ENCODE measurements at places on chromosomes 5 and 9. TPM values are rescaled to one million over a fixed set of nuclear protein-coding genes. Genes with fewer than 3 reads are reported as not detected.

DNA sequence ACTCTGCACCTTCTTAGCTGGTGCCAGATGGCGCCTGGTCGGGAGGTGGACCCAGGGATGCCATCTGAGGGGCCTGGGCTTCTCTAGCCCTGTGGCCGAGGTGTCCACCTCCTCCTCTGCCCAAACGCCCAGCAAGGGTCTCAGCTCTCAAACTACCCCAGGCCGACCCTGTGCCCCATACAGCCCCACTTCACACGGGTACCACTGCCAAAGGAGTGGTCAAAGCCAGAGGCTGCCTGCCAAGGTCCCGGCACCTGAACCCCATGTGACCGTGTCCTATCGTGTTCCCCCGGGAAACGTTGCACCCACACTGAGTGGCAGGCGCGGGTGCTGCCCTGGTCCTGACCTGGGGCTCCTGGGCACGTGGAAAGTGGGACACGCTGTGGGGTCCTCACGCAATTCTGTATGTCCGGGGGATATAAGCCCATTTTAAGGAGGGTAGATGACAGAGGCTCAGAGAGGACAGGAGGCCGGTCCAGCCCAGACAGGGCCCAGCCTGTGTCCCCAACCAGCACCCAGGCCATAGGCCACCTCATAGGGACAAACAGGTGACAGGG, 1.9 kb downstream of the ENTPD8 start:
- DNase-seq, result no peak
- H3K4me3 ChIP-seq, result no peak overlapping the region
- H3K36me3 ChIP-seq, result no peaks in the 10 kb centered on the region
- H3K4me1 ChIP-seq, result peaks cover 3% of the 10 kb centered on the region
- H3K27me3 ChIP-seq, result peaks cover 3% of the 10 kb centered on the region

DNA sequence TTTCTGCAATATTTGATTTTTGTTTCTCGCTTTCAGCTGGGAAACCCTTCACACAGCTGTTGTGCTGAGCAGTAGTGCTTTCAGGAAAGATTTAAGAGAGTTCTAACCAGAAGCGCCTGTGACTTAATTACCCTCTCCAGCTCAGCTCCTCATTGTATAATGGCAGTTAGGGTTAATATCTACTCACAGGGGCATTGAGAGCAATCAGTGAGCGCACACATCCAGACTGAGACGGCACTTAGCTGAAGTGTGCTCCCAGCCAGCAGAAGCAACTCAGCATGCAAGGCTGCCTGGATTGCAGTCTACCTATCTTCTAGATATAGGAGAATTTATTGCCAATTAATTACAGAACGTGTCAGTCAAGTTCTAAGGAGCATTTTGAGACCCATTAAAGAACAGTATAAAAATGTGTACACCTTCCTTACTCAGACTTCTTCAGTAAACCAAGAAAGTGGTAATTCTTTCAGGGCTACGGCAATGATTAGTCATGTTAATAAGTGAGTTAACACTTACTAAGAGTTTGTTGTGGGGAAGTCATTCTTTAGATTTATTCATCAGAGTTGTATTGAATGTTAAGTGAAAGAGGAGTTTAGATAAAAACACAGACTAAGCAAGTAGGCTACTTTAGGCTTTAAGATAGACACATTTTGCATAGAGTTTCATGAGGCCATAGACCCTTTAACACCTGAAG, 111.7 kb upstream of the PCAT7 start:
- H3K27me3 ChIP-seq, result no peaks in the 10 kb centered on the region
- peaks cover 2% of the 10 kb centered on the region for H3K4me1 ChIP-seq
- H3K36me3 ChIP-seq, result peaks cover 5% of the 10 kb centered on the region

ORM2 gene
- total RNA-seq, result not detected

DRD1 gene
- 0.18 TPM for total RNA-seq

DNA sequence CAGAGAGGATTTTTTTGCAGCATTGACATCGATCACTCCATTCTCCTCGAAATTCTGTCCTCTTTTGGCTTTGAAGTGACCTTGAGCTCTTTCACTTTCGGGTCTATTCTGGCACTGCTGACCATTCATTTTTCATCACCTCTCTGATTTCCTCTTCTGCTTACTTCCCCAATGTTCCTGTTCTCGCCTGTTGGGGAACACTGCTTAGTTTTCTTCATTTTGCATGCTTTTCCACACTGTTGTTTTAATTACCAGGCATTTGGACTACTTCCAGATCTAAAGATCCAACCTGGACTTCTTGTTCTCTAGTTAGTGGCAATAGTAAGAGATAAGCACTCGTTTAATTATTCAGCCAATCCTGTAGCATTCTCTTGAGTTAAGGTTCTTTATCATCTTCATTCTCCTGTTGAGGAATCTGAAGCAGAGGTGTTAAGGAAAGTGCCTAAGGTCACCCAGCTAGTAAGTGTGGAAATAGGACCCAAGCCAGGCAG, 53.4 kb downstream of the MAN2A1 start:
- H3K36me3 ChIP-seq, result no peaks in the 10 kb centered on the region
- no peaks in the 10 kb centered on the region for H3K27me3 ChIP-seq
- peaks cover 22% of the 10 kb centered on the region for H3K4me1 ChIP-seq

GRCh38 chr5:2700876-2701275, 50.6 kb downstream of the IRX2 start:
- no peak overlapping the region for H3K27ac ChIP-seq
- no peaks in the 10 kb centered on the region for H3K36me3 ChIP-seq
- H3K4me1 ChIP-seq, result no peaks in the 10 kb centered on the region
- H3K27me3 ChIP-seq, result no peaks in the 10 kb centered on the region
- DNase-seq, result no peak

DNA sequence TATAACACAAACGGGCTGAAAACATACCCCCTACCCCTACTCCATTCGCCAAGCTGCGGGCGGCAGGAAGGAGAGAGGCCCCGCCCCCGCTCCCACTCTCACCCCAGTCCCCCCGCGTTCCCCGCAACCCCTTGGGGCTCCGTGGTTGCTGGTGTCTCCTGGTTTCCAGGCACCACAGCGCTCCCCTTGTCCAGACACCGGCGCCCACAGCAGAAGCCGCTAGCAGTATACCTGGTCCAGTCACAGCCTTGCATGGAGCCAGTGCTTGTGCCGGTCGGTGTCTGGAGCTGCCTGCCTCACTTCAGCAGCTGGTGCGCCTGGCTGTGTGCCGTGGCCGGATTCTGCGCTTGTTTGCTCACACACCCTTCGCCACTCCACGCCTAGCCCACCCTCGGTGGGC, 240.5 kb upstream of the DAB2 start:
- H3K36me3 ChIP-seq, result no peaks in the 10 kb centered on the region
- no peak overlapping the region for H3K27ac ChIP-seq
- no peak overlapping the region for H3K4me3 ChIP-seq

DNA sequence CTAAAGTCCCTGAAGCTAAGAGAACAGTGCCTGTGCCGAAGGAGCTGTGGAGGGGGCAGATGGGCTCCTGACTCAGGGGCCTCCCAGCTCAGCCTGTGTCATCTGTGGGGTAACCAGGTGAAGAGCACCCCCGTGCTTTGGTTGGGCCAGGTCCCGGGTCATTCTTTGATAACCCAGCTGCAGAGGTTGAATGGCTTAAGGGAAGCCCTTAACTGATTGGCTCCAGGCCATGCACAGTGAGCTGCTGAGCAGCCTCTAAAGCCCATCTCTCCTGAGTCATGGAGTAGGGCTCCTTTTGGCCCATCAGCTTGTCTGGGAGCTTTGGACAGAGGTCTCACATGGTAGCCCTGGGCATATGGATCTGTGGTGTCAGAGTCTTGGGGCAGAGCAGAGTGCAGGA, 28.7 kb downstream of the COL27A1 start:
- no peak overlapping the region for H3K4me3 ChIP-seq
- H3K27me3 ChIP-seq, result no peaks in the 10 kb centered on the region
- H3K36me3 ChIP-seq, result peaks cover 7% of the 10 kb centered on the region
- H3K27ac ChIP-seq, result no peak overlapping the region

PCDHA6 gene
- not detected for total RNA-seq

- peaks cover 5% of the 10 kb centered on the region for H3K27me3 ChIP-seq
- H3K4me1 ChIP-seq, result peaks cover 5% of the 10 kb centered on the region
- H3K27ac ChIP-seq, result no peak overlapping the region
- H3K36me3 ChIP-seq, result no peaks in the 10 kb centered on the region
Observed at GRCh38 chr9:127392166-127392565, 4.8 kb upstream of the SLC2A8 start.

GRCh38 chr5:76332611-76333205, 70.4 kb upstream of the IQGAP2 start:
- H3K36me3 ChIP-seq, result no peaks in the 10 kb centered on the region
- H3K4me3 ChIP-seq, result no peak overlapping the region
- H3K4me1 ChIP-seq, result no peaks in the 10 kb centered on the region

DIRAS2 gene
- not detected for total RNA-seq

DNA sequence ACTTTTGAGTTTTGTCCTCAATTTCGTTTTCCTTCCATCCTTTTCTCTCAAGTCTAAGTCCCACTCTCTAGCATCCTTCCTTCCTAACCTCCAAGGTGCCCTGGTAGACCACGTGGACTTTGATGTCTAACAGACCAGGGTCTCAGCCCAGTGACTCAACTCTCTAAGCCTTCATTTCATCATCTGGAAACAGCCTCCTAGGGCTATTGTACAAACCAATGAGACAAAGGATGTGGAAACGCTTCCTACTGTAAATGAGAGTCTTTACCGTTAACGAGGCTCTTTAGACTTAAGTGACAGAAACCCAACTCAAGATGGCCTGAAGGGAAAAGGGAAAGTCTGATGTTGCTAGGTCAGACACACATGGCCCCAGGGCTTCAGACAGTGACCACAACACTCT, 49.2 kb upstream of the CPLX2 start:
- no peaks in the 10 kb centered on the region for H3K27me3 ChIP-seq
- H3K27ac ChIP-seq, result no peak overlapping the region
- no peaks in the 10 kb centered on the region for H3K4me1 ChIP-seq
- no peaks in the 10 kb centered on the region for H3K36me3 ChIP-seq
- no peak overlapping the region for H3K4me3 ChIP-seq
- DNase-seq, result no peak

- no peak overlapping the region for H3K27ac ChIP-seq
- no peak overlapping the region for H3K4me3 ChIP-seq
- H3K27me3 ChIP-seq, result peaks cover 3% of the 10 kb centered on the region
- H3K4me1 ChIP-seq, result no peaks in the 10 kb centered on the region
- DNase-seq, result peak; percentile 83
Observed at GRCh38 chr5:140214831-140215230, 39.8 kb downstream of the CYSTM1 start.

SCAI gene
- total RNA-seq, result 14.5 TPM

DNA sequence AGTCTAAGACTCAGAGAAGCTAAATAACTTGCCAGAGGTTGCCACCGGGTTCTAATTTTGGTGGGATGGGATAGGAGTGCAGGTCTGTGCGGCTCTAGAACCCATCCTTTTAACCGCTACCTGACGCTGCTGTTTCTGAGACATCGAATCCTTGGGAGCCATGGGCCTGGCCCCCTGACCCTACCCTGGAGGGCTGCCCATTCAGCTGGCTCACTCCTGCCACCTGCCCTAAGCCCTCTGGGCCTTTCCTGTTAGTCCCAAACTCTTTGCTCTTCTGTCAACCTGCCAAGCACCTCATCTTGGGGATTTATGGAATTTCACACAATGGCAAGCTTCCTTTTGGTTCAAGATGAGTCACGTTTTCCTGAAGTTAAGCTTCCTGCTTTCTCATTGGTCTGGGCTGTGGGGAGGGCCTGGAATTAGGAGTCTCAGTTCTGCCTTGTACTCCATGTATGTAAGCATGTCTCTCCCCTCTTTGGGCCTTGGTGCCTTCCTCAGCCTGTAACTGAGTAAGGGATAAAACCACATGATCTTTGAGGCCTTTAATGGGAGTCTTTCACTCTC, 26.6 kb downstream of the ENHO start:
- H3K4me1 ChIP-seq, result no peaks in the 10 kb centered on the region
- no peak overlapping the region for H3K27ac ChIP-seq
- no peaks in the 10 kb centered on the region for H3K36me3 ChIP-seq
- H3K4me3 ChIP-seq, result no peak overlapping the region

DNA sequence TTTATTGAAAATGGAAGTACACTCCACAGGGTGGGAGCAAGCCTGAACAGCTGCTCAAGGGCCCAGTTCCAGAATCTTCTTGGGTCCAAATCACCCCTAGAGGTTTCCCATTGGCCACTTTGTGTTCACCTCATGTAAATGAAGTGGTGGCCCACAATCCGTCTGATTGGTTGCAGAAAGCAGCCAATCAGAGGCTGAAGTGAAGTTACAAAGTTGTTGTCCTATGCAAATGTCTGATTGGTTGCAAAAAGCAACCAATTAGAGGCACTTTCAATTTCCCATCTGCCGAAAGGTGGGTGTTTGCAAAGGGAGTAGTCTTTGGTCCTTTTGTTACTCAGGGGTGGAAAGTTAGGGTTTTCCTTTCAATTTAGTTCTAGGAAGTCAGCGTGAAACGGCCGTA, 8.8 kb downstream of the TMEM171 start:
- no peaks in the 10 kb centered on the region for H3K36me3 ChIP-seq
- no peak overlapping the region for H3K4me3 ChIP-seq
- H3K4me1 ChIP-seq, result no peaks in the 10 kb centered on the region
- no peaks in the 10 kb centered on the region for H3K27me3 ChIP-seq
- DNase-seq, result no peak

FRMD3 gene
- total RNA-seq, result under 0.01 TPM

GRCh38 chr9:80028501-80028900, 456.7 kb downstream of the TLE4 start:
- no peak overlapping the region for H3K27ac ChIP-seq
- no peak overlapping the region for H3K4me3 ChIP-seq
- DNase-seq, result no peak

- no peaks in the 10 kb centered on the region for H3K36me3 ChIP-seq
- H3K4me1 ChIP-seq, result peaks cover 1% of the 10 kb centered on the region
- DNase-seq, result no peak
- H3K4me3 ChIP-seq, result no peak overlapping the region
- no peak overlapping the region for H3K27ac ChIP-seq
Observed at GRCh38 chr9:108153416-108153815, 663.8 kb upstream of the KLF4 start.
